Stomach (tissue), 19 donors: ENCODE measurements at places on chromosomes 1 and 21.

DNA sequence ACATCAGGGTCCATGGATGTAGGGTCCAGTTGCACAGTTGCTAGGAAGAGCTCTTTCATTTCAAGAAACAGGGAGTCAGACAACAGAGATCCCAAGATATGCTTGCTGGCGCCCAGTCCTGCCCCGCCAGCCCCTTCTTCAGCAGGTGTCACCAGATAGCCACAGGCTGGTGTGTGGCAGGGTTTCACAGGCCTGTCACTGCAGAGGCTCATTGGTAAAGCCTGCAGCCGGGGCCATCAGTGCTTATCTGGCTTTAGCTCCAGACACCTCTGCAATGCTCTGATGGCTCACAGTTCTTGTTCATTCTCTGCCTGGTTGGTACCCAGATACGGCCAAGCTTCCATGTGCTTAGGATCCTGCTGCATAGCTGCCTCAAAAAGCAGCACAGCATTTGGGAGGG, 12.4 kb upstream of the ZNF124 start:
- DNase-seq = no peak

GRCh38 chr1:65813956-65814355, 21.3 kb downstream of the PDE4B start:
- DNase-seq = no peak

- no peak for DNase-seq
Measured at GRCh38 chr1:212655668-212656440, 43.8 kb downstream of the BATF3 start.

DNA sequence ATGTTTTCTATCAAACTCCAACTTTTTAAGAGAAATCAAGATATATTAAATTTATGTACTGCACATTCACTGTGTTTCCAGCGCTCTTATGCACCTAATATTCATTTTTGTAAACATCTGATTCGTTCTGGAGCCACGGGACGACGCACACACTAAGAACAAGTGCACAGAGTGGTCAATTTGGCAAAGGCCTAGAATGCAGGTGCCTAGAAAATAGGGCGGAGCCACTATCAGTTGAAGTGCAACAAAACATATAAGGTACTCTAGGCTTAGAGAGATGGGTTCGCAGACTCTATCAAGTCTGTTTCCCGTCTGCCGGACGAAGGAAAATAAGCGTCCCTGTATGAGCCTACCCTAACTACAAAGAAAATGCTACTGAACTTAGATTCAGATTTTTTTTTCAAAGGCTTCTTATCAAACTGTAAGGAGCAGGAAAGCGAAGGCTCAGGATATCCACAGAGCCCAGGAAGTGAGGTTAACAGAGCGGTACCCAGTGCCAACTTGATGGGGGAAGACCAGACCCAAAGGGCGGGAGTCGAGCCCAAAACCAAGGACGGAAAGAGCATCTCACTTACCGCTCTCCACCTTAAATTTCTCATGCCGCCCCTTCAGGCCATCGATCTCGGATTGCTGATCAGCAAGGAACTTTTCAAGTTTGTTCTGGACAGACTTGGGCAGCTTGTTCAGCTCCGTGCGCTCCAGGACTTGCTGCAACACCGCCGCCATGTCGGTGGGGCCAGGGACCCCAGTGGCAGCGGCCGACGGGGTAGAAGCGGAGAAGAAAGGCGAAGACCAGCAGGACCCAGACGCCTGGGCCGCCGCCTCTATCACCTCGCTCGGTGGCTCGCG, 526 bp downstream of the TPR start:
- peak; percentile 33 for DNase-seq

- no peak for DNase-seq
Measured at GRCh38 chr1:206745301-206745700, 25.3 kb upstream of the IL19 start.

DNA sequence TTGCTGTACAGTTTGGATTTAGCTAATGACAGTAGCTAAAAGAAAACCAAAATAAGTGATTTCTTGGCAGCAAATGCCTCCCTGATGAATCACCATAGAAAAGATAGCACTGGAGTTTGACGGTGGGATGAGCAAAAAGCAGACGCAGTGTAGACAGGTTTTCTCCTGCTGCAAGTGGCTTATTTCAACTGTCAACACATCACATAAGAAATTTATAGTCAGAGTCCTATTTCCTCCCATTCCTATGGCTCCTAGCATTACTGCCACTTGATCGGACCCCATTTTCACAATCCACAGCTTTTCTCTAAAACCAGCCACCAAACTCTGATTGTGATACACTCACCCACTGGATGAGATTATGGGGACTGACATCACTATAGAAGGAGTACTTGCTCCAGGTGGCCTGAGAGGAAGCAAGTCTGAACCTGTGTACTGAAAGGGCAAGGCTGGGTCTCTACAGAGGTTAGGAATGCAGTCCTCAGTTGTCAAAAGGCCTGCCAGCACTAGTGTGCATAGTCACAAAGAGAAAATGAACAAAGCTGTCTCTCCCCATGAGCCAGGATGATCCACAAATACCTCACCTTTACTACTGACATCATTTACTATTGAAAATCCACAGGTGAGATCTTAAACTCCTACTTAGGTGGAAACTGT, 359.8 kb downstream of the LTN1 start:
- DNase-seq = no peak

DNA sequence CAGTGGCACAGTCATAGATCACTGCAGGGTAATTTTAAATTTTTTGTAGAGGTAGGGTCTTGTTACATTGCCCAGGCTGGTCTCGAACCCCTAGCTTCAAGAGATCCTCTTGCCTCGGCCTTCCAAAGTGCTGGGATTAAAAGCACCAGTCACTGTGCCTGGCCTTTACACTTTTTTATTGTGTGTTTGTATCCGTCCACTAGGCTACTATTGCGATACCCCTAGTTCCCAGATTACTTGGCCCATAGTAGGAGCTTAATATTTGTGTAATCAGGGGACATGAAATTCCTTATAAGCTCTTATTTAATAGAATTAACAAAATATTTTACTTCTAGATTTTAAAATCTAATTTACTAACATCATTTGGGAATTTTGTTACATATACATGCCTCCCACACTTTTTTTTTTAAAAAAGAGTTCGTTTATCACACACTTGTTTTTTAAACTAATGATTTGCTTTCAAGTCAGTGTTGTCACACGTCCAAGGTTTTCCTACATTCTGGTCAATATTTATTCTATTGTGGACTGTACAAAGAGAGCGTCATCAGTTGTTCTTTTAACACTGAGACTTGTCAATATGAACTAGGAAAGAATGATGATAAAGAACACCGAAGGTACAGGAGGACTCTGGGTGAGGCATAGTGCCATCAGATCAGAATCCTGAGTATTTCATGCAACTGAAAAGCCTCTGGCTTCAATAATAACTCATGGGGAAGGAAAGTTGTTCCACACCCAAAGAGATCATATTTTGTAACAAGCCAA, 63.7 kb downstream of the LEPR start:
- DNase-seq = peak; percentile 34

DNA sequence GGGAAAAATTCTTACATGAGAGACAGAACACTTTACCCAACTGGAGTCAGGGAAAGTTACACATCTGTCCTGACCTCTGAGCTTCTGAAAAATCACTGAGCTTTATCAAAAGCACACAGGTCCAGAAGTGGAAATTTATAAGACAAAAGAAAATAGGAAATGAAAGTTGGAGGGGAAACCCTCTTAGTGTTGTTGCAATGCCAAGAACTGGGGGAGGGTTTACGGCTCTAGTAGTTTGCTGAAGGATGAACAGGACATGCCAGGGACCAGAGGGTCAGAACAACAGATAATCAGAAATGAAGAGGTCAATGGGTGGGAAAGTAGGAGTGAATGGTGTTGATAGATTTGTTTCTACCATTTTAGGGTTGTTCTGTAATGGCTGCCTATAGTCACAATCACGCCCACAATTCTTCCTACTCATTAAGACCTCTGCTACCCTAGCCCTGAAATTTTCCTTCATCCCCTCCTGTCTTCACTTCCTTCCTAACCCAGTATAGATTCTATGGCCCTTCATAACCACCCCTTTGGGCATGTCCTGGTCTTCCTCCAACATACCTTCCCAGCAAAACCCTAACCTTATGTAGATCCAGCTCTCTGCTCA, 30.3 kb upstream of the FMOD start:
- no peak for DNase-seq

DNA sequence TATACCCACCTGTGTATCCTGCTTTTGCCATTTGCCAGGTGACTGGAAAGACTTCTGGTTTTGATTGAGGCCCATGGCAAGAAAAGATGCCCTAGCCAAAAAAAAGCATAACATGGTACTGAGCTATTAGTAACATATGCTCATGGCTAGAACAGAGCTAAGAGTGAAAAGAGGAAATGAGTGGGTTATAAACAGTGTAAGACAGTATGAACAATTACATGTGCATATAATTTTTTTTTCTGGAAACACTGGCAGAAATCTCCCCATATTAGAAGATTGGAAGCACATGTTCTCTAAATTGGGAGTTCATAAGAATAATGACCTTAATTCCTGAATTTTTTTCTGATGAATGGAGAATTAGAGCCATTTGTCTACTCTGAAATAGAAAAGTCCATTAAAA, 41.2 kb upstream of the PDC start:
- no peak for DNase-seq

DNA sequence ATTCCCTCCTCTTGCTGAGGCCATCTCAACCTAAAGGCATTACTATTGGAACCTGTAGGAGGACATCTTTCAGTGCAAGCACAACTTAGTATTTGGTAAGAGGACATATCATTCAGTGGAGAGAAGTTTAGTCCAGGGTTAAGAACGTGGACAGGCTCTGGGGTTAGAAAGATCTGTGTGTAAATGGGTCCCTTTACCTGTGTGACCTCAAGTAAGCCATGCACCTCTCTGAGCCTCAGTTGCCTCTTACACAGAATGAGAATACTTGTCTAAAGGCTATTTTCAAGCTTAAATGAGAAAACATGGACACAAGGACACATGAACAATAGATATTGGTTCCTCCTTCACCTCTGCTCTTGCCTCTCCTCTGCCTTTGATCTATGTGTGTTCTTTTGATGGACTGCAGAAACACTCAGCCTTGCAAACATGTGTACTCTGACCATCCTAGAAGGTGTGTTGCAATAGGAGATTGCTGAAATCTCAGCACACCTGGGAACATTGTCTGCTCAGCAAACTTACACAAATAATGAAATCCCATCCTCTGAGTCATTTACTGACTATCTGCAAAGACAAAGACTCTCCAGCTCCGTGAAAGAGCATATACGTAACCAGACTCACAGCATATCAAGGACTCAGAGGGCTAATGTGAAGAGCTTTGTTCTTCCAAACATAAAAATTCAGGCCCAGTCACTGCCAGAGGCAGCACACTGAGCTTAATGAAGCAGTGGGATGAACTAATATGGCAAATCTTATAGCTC, 143.8 kb downstream of the DAB1 start:
- no peak for DNase-seq

DNA sequence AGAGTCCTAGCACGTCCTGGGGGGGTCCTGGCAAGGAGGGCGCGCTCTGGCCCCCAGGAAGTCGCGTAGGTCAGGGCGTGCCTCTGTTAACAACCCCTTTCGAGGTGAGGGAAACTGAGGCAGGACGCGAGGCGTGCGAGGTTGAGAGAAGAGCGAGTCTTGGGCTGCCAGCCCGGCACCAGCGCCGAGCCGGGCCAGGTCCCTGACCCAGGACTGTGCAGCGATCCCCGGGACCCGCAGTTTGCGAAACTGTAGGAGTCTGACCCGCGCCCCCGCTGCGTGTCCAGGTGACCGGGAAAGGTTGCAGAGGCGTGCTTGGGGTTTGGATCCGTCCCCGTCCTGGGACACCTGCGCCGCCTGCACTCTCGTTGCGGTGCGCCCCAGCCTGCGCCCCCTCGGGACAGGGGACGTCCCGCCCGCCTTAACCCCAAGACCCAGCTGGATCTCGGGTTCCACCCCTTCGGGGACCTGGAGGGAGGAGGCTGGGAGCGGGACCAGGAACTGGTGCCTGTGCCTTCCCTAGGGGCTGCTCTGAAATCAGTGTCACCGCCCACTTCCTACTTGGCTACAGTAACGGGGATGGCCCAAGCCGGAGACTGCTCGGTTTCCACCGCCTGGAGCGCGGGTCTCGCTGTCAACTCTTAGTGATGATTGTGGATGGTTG, 493 bp downstream of the DISC1 start:
- DNase-seq = peak; percentile 49

- DNase-seq = no peak
Measured at GRCh38 chr1:51605961-51606723, 10.8 kb upstream of the OSBPL9 start.

- no peak for DNase-seq
Measured at GRCh38 chr1:34319218-34319617, 142.5 kb downstream of the C1orf94 start.

GRCh38 chr1:96355521-96355920, 366.1 kb upstream of the PTBP2 start:
- DNase-seq = no peak

DNA sequence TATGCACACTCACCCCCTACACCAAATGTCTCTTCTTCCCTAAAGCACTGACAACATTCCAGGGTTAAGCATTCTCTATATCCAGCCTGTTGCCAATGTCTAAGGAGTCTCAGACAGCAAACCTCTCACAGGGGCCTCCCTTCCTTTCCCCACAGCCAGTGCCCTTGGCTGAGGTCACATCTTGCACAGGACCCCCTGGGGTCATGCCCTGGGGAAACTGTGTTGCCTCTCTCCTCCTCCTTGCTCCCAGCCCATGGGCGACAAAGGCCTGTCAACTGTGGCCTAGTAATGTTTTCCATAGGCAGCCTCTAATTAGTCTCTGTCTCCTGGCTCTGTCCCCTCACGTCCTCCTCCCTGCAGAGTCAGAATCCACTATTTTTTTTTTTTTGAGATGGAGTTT, 54.6 kb downstream of the NENF start:
- no peak for DNase-seq

DNA sequence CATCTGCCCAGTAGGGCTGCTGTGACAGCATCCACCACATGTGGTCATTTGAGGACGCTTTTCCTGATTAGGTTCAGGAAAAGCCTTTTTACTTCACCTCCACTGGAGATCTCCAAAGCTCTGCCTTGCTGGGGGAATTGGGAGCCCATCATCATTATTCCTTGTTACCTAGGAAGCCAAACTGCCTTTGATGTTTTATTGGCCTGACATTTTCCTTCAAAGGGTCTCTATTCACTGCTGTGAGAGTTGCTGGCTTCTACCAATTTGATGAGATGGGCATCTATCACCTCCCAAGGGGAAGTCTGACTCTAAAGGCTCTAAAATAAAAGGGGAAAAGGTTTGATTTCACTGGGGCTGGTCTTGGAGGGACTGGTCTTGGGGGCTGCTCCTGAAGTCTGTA, 678.6 kb downstream of the PTPRU start:
- DNase-seq = no peak

DNA sequence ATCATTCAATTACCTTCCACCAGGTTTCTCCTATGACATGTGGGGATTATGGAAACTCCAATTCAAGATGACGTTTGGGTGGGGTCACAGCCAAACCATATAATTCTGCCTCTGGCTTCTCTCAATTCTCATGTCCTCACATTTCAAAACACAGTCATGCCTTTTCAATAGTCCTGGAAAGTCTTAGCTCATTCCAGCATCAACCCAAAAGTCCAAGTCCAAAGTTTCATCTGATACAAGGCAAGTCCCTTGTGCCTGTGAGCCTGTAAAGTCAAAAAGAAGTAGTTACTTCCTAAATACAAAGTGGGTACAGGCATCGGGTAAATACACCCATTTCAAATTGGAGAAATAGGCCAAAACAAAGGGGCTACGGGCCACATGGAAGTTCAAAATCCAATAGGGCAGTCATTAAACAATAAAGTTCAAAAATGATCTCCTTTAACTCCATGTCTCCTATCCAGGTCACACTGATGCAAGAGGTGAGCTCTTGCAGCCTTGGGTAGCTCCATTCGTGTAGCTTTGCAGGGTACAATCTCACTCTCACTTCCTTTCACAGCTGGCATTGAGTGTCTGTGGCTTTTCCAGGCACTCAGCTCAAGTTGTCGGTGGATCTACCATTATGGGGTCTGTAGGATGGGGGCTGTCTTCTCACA, 112.9 kb downstream of the FCRL5 start:
- DNase-seq = no peak
